ENCODE measurements at places on chromosomes 12 and 14.

DNA sequence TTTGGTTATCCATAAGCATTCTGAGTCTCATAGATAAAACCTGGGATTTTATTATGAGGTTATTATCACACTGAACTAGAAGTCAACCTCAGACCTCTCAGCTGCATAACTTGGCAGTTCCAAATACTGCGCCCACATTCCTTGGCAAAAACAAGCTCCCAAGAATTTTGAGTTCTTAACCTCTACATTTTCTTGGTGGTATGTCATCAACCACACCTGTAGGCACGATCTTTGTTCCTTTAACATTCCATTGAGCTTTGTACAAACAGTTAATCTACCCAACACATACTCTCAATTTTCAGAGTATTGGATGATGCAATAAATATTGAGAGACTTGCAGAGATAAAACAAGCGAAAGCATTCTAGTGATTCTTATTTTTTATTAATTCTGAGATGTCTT, 371.8 kb upstream of the PRICKLE1 start:
- no peak for DNase-seq

DNA sequence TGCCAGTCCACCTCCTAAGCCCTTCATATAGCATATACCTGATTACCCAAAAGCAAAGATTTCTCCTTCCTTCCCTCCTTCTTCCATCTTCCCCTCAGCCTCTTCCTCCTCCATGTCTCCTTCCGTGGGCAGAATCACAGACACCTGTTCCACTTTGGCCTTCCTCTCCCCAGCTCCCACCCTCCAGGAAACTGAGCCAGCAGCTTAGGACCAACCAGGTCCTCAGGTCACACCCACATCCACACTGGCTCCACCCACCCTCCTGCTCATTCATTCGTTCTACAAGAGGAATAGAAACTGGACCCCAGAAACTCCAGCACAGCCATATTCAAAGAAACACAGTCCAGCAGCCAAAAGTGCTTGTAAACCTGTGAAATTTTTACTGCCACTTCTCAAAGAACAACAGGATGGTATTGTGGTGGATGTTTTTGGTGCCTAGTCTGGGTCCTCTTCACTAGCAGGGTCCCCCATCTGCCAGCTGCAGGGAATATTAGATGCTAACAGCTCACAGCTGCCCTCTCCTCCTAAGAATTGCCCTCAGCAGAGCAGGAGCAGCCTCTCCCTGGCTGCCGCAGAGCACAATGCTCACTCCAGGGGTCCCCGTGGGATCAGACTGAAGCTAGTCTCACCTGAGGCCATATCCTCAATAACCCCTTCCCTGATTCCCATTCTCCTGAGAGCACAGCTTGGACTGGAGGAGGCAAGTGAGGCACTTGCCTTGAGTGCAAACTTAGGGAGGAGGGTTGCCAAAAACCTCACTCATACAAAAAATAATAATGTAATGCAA, 18.4 kb downstream of the CMKLR1 start:
- DNase-seq = no peak

DNA sequence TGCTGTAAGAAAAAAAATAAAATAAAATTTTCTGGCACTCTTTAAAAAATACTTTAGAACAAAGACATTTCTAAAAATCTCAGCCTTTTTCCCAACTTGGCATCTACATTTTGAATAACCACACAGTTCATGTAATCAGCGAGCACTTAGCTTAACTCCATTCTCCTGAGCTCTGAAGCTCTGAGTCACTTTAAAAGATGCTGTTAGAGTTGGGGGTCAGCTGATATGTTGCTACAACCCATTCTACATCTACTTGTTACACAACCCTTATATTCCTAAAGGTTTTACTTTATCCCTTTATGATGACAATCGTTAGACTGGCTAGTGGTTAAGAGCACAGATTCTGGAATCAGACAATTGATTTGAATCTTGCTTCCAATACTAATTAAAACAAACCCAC, 48.3 kb downstream of the SLC41A2 start:
- no peak for DNase-seq

- no peak for DNase-seq
Observed at GRCh38 chr12:117724543-117724942, 244.2 kb downstream of the KSR2 start.

DNA sequence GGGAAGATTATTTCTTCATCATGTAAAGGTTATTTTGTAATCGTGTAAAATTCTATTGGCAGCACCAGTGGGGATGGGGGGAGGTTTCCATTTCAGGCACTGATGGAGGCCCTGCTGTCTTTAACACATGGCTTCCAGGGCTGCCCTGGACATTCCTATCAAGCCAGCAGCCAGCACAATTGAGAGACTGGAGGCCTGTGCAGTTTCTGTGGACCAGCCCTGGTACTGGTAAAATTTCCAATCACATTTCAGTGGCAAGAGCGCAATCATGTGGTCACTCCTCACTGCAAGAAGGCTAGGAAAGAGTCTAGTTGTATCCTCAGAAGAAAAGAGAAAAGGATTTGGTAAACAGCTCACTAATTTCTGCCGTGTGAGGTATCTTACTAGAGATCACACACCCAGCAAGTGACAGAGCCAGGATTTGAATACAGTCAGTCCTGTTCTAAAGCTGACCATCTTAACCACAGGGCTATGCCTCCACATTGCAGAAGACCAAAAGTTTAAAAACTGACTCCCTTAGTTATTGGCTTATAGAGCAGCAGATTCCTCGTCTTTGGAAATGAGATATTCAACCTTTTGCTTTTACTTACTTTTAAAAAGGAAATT, 179.4 kb upstream of the ARHGAP5 start:
- DNase-seq = no peak

DNA sequence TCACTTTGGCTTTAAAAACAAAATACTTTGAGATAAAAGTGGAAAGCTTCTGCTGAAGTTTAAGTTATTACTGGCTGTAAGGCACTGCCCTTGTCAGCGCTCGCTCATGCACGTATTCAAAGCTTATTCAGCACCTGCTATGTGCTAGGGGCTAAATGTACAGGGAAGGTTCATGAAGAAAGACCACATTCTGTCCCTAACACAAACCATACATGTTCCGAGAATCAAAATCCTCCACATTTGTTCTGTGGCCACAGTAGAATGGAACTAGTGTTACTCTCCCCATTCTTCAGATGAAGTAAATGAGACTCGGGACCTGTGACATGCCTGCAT, 33.8 kb upstream of the GPR68 start:
- no peak for DNase-seq

DNA sequence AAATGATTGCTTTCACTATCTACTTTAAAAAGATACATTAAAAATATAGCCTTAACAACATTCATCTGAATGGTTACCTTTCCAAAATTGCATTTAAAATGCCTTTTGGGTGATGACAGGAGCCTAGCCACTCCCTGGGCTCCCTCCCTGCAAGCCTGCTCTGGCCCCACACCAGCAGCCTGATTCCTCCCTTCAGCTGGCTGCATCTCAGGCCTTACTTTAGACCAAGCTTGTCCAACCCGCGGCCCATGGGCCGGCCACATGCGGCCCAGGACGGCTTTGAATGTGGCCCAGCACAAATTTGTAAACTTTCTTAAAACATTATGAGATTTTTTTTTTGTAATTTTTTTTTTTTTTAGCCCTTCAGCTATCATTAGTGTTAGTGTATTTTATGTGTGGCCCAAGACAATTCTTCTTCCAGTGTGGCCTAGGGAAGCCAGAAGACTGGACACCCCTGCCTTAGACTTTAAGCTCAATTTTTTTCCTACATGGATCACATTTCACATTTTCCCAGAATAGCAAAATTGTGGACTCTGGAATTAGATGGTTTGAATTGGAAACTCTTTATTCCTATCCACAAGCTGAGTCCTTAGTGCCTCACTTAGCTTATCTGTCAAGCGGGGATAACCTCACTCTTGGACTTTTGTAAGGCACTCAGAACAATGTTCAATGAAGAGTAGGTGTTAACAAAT, 124.4 kb downstream of the MYRFL start:
- no peak for DNase-seq

- no peak for DNase-seq
Observed at GRCh38 chr12:88998421-88998820, 353.9 kb downstream of the DUSP6 start.

DNA sequence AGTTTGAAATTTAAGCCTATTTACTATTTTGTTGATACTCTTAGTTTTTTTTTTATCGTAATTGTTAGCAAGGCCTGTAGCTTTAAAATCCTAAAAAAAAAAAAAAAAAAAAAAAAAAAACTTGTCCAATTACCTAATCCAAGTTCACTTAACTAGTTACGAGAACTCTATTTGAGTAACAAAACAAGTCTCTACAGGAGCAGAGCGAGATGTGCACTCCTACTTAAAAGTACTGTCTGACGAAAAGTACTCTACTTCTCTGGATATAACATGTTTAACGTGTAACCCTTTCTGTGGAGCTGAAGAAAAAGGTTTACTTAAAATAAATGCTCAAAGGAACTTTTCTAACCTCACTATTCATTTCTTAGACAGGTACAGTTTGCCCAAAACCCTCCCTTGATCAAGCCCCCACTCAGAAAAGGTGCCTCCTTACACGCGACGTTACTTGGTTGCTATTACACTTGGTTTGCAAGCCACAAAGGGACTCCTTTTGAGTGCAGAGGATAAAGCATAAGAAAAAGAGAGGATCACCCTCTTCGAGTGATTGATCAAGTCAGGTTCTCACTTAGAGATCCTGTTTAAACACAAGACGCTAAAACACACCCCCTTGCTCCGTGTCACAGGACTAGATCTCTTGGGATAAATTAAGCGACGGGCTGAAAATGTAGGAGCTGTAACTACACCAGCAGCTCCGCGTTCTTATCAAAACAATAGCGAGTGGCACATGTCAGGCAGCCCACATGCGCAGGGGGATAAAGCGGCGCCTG, 2.2 kb downstream of the BAZ1A start:
- DNase-seq = no peak
